ENCODE measurements at places on chromosomes 5 and 9.

DNA sequence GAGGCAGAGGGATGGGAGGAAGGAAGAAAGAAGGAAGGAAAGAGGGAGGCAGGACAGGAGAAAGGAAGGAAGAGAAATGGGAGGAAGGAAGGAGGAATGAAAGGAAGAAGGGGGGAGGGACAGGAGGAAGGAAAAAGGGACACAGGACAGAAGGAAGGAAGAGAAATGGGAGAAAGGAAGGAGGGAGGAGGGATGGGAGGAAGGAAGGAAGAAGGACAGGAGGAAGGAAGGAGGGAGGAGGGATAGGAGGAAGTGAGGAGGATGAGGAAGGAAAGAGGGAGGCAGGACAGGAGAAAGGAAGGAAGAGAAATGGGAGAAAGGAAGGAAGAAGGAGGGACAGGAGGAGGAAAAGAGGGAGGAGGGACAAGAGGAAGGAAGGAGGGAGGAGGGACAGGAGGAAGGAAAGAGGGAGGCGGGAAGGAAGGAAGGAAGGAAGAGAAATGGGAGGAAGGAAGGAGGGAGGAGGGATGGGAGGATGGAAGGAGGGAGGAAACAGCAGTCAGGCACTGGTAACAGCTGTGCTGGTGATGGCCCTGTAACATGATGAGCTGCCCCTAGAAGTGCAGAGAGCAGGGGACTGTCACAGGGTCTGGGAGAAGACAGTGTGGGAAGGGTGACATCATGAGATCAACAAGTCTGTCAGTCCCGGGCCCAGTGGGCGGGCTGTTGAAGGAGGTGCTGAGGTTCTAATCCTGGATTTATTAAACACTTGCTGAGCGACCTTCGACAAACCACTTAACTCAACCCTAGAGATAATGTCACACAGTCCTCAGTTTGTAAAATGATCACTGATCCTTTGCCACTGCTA, 10.7 kb upstream of the IRX1 start:
- DNase-seq, result no peak

- DNase-seq, result no peak
Measured at GRCh38 chr5:154944716-154945115, 3.8 kb downstream of the MRPL22 start.

DNA sequence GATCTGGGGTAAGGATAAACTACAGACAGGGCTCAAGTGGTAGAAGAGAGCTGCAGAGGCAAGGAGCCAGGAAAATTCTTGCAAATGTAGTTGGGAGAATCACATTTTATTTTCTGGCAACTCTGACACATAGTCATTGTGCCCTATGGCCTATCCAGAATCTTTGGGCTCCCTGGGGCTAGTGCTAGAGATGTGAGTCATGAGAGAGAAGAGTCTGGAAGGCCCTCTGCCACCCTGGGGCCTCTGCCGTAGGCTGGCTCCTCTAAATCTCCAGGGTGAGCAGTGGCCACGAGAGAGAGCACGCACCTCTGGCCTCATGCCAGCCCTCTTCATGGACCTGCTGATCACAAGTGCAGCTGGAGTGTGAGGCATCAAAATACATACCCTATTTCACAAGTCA, 74.3 kb upstream of the SSBP2 start:
- DNase-seq, result no peak

DNA sequence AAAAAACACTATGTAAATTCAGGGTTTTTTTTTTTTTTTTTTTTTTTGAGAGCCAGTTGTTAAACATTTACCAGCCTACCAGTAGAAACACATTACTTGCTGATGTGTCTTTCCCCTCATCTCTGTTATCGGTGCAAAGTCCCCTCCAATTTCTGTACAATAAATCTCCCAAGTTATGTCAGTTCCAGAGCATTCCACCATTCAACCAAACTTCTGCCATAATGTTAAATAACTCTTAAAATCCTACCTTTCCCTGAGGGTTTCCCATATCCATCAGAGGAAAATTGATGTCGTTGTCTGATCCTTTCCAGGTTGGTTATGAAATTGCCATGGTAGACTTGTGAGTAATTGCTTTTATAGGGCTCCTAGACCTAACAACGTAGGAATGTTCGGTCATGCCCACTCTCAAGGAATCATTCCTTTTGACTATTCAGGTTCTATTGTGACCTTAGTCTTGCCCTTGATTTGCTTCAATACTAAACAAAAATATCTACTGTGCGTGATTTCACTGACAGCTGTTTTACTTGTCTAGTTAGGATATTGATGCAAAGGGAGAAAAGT, 5.6 kb upstream of the PPP2R2B start:
- no peak for DNase-seq

DNA sequence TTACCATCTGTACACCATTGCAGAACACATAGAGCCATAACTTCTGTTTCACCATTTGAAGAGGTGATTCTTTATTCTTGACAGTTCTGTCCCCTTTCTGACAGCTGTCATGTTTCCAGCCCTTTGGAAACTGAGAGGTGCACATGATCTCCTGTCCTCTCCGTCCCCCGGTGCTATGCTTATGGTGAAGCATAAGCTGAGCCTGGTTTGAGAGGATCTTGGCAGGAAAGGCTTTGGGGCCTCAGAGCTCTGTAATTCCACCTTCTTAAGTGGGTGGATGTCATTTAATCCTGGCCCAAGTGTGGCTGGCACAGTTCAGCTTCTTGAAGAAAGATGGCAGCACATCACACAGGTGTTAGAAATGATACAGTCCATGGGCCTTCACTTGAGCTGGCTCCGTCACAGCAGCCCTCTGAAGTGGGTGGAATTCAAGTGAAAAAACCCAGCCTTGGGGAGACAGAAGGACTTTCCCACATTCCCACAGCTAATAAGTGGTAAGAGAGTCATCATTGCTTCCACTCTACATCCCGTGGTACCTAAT, 30.7 kb upstream of the GRPEL2 start:
- DNase-seq, result no peak

GRCh38 chr5:34550964-34551363, 105.2 kb upstream of the RAI14 start:
- DNase-seq, result no peak

- DNase-seq, result peak; percentile 43
Measured at GRCh38 chr5:137078171-137078665, 420.9 kb downstream of the SPOCK1 start.

- DNase-seq, result no peak
Measured at GRCh38 chr5:151051931-151052608, 28.8 kb downstream of the TNIP1 start.

DNA sequence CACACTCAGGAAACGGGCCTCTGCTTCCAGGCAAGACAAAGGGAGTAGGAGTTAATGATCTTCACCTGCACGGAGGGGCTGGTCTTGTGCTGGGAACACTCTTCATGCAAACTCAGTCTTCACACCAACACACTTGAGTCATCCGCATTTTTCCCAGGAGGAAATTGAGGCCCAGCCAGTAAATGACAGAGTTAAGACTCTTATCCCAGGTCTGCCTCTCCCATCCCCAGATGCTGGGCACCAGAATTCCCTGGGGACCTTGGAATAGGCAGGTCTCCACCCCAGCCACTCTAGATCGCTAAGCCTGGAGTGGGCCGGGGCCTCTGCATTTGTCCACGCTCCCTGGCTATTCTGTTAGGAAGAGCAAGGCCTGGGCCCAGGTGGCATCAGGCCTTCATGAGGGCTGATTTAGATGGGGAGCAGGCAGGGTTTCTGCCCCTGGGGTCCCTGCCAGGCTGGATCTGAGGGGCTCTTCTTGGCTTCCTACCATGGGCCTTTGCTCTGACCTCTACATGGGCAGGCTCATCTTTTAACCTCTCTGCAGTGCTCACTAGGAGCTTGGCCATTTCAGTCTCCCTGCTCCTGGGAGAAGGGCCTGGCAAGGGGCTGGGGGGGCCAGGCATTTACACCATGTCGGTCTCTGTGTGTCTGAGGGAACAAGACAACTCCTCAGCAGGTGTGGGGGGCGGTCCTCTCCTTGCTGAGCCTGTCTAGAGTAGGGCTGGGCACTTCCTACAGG, 77.3 kb downstream of the AMBP start:
- peak; percentile 52 for DNase-seq

DNA sequence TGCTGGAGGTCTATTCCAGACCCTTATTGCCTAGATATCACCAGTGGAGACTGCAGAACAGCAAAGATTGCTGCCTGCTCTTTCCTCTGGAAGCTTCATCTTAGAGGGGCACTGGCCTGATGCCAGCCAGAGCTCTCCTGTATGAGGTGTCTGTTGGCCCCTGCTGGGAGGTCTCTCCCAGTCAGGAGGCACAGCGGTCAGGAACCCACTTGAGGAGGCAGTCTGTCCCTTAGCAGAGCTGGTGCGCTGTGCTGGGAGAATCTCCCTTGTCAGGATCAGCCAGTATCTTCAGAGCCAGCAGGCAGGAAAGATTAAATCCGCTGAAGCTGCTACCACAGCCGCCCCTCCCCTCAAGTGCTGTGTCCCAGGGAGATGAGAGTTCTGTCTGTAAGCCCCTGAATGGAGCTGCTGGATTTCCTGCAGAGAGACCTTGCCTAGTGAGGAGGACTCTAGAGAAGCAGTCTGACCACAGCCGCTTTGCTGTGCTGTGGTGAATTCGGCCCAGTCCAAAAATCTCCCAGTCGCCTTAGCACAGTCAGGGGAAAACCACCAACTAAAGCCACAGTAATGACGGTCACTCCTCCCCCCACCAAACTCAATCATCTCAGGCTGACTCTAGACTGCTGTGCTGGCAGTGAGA, 124.1 kb downstream of the JAKMIP2 start:
- no peak for DNase-seq

DNA sequence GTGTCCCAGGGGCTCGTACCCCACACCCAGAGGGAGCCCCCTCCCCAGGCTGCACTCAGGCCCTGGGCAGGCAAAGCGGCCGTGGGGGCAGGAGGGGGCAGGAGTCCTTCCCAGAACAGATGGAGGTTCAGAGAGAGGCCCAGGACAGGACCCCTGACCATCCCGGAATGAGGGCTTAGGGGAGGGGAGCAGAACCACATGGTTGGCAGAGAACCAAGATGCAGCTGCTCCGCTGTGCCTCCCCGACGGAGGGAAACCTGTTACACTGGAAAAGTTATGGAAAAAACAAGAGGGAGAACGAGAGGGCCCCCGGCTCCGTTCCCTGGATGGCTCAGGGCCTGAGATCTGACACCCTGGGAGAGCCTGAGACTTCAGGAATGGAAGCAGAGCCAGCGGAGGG, 22.7 kb downstream of the SLC12A7 start:
- DNase-seq, result no peak

- no peak for DNase-seq
Measured at GRCh38 chr9:7534211-7534935, 265.2 kb downstream of the DMAC1 start.

DNA sequence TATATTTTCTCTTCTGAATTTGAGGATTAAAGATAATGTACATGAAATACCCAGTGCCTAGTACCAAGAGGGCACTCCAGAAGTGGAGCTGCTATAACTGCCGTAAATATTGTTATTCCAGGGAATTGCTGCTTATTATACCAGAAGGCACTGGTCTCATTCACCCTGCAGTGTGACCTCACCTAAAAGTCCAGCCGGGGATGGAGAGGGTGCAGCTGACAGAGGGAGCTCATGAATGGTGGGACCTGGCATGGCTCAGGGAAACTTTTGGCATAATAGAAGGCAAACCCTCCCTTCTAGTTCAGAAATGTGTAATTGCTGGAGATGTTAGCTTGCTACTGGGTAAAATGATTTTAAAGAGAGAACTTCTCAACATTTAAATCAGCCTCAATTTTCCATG, 108.5 kb downstream of the MVB12B start:
- no peak for DNase-seq

DNA sequence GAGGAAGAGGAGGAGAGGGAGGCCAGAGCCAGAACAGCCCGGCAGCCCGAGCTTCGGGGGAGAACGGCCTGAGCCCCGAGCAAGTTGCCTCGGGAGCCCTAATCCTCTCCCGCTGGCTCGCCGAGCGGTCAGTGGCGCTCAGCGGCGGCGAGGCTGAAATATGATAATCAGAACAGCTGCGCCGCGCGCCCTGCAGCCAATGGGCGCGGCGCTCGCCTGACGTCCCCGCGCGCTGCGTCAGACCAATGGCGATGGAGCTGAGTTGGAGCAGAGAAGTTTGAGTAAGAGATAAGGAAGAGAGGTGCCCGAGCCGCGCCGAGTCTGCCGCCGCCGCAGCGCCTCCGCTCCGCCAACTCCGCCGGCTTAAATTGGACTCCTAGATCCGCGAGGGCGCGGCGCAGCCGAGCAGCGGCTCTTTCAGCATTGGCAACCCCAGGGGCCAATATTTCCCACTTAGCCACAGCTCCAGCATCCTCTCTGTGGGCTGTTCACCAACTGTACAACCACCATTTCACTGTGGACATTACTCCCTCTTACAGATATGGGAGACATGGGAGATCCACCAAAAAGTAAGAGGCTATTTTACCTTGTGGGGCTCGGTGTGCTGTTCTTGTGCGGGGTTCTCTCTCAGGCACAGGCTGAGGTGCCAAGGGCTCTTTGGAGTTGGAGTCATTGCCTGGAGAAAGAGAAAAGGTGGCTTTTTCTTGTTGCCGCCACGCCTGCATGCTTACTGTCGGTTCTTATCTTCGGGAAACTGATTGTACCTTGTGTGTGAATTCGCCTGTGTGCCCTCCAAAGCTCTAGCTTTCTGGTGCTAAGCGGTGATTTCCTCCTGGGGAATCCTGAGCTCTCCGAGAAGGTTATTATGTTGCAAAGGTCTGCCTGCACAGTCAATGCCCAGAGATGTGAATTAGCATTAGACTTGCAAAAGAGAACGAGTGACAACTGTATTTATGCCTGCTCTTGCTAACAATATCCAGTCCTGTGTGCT, at the start of gene ISL1:
ISL1 (plus strand) TSS at position 318 of the 991 bp plus-strand sequence; CDS start at position 542, 224 bp downstream.
- DNase-seq, result peak; percentile 53

DNA sequence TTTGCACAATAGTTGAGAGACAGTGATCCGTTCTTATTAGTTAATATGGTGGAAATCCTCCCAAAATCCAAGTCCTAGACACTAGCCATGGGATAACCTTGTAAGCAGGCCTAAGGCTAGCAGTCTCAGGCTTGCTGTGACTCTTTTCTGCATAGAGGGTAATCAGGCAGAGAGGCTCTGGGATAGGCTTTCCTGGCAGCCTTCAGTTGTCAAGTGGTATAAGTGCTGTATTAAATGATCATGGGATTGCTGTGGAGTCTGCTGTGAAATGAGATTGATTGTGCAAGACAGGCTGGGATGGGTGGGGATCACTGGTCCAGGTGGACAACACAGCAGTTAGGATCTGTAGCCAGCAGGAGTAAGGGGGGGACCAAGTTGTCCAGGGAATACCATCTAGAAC, 416.4 kb downstream of the TLE4 start:
- DNase-seq, result no peak

GRCh38 chr5:147673266-147673665, 109.3 kb downstream of the JAKMIP2 start:
- peak; percentile 19 for DNase-seq

GRCh38 chr5:17951392-17952169, 317.3 kb downstream of the TAF11L14 start:
- DNase-seq, result no peak

DNA sequence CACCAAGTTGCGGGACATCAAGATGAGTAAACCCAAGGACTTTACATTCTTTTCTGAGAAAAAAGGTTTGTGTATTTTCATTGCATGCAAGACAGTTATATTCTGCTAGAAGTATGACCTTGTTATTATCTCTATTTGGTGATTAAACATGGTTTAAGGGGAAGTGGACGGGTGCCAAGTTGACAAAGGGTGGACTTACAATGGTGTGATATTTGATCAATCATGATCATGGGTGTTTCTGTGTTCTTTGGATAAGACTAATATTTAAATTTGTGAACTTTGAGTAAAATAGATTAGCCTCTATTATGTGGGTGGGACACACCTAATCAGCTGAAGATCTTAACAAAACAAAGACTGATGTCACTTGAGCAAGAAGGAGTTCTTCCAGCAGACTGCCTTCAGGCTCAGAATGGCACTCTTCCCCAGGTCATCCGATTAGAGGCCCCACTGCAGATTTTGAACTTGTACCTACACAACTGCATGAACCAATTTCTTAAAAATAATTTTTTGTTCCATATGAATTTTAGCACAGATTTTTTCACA, 782.9 kb downstream of the CDH12 start:
- no peak for DNase-seq

GRCh38 chr5:54988817-54989216, 3.4 kb upstream of the ESM1 start:
- no peak for DNase-seq

All from putamen (tissue), 1 donor.